ENCODE measurements at places on chromosomes 4 and X.
A peak's percentile ranks its signal among the peaks of the same experiment; 100 is the strongest.

GRCh38 chr4:61938250-61938846, 738.2 kb downstream of the ADGRL3 start:
- DNase-seq = no peak

GRCh38 chrX:16870862-16871815, 977 bp upstream of the RBBP7 start:
- DNase-seq = no peak

GRCh38 chr4:155676430-155676825, 9.8 kb downstream of the GUCY1A1 start:
- DNase-seq = no peak

GRCh38 chrX:94454606-94455005, 780.6 kb downstream of the FAM133A start:
- no peak for DNase-seq

DNA sequence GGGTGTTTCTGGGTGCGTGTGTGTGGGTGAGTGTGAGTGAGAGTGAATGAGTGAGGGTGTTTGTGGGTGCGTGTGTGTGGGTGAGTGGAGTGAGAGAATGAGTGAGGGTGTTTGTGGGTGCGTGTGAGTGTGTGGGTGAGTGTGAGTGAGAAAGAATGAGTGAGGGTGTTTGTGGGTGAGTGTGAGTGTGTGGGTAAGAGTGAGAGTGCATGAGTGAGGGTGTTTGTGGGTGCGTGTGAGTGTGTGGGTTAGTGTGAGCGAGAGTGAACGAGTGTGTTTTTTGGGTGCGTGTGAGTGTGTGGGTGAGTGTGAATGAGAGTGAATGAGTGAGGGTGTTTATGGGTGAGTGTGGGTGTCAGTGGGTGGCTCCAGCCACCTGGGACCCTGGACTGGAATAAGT, 1676.1 kb upstream of the TENM3 start:
- DNase-seq = no peak

DNA sequence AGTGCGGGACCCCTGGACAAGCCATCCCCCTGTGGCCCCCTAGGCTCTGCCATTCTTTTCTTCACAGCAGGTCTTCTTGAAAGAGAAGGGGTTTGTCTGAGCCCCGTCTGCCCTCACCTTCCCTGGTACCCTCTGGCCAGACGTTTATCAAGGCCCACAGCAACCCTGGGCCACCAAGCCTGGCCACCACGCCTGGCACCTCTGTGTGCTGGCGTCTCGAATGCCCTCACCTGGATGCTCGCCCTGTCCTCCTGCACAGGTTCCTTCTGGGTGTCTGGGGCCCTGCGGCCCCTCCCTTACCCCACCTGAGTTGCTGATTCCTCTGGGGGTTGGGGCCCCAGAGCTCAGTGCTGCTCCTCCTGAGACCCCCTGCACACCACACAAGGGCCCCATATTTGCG, 25.1 kb downstream of the ADRA2C start:
- DNase-seq = no peak

GRCh38 chr4:36038491-36038890, 205.8 kb downstream of the ARAP2 start:
- DNase-seq = no peak

DNA sequence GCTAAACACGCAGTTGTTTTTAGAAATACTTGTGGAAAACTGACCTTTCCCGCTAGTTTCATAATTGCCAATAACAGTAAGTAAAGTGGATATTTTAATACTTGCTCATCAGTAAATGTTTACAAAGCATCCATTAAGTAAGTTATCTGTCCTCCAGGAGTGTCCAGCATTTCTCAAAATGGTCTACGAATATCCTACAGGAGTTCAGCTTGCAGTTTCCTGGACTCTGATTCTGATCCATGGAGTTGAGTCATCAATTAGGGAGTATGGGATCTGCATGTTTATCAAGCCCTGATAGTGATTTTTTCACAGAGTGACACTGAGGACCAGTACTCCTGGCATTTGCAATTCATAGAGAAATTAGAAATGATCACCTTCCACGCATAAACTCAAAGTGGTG, 325.2 kb upstream of the AADAT start:
- no peak for DNase-seq

GRCh38 chr4:1777822-1778641, 15.1 kb upstream of the FGFR3 start:
- DNase-seq = no peak

DNA sequence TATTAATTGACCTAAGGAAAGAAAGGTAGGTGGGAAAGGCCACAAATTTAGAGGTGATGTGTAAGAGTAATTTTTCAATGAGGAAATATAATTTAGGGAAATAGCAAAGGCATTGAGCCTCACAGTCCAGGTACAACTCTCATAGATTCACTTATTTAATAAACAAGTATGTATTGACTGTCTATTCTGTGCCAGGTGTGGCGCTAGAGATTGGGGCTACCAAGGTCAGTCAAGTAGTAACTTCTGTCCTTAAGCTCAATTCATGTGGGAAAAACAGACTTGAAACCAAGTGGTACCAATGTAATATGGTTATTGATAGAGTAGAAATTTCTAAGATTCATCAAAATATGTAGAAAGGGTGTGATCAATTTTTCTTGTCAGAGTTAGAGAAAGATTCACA, 257.5 kb downstream of the C4orf33 start:
- no peak for DNase-seq

GRCh38 chrX:48472225-48472624, 2.2 kb upstream of the SLC38A5 start:
- no peak for DNase-seq

GRCh38 chrX:135984791-135985156, 461 bp upstream of the SLC9A6 start:
- no peak for DNase-seq

DNA sequence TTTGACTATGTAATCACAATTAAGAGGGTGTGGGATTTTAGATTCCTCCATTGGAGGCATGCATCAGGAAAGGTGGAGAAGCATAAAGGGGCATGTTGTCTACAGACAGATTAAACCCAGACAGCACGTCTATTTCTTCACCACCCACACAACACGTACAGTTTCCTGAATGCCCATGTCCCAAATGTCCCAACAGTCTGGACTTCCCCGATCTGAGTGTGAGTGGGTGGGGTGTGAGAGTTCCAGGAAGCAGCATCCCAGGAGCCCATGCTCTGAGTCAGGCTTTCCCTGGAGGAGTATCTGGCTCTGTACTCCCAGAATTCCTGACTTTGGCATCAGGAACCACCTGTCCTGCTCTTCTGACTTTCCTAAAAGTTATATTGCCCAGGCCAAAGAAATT, 30.8 kb upstream of the NDP start:
- no peak for DNase-seq

DNA sequence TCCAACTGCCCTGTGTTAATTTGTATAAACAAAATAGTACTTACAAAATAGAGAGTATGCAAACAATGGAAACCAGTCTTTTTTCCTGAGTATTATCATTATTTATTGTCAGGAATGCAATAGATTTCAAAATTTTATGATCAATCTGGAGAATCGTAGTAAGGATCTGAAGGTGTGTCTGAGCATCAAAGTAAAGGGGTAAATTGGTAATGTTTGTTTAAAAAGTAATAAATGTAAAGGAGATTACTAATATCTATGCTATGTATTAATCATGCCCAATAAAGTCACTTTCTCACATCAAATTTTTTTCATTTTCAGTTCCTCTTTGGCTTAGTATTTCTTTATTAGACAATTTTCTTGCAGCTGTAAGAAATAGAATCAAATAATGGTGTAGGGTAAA, 1507.1 kb upstream of the PCDH7 start:
- no peak for DNase-seq

GRCh38 chr4:159542296-159542695, 439.4 kb downstream of the RAPGEF2 start:
- DNase-seq = no peak

DNA sequence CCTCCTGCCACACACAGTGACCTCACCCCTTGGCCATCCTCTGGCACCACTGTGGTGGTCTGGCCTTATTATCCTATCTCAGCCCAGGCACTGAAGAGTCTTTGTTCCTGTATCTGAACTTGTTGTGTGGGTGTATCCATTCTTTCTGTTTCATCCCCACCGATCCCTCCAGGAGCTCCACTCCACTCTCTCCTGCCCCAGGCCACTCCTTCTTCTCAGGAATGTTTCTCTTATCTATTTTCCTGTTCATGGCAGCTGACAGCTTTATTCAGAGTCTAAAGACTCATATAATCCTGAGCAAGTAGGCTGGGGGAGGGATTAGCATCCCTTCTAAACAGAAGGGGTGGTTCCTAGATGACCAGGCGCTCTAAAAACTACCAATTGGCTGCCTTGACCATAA, 150.0 kb downstream of the ANAPC10 start:
- DNase-seq = no peak

- peak; percentile 4 for DNase-seq
Measured at GRCh38 chrX:14697451-14697850, 168.1 kb downstream of the GLRA2 start.

- DNase-seq = no peak
Measured at GRCh38 chr4:168715896-168716295, 219.0 kb downstream of the PALLD start.
